Heart left ventricle (tissue), 16 donors: ENCODE measurements at places on chromosomes 11 and 22.
A peak's percentile ranks its signal among the peaks of the same experiment; 100 is the strongest.

GRCh38 chr22:36160499-36160942 lies at the start of gene APOL3:
Gene APOL3 (minus strand): TSS chr22:36160755. CDS start chr22:36149055, 11,700 bp downstream.
- DNase-seq: peak; percentile 88

DNA sequence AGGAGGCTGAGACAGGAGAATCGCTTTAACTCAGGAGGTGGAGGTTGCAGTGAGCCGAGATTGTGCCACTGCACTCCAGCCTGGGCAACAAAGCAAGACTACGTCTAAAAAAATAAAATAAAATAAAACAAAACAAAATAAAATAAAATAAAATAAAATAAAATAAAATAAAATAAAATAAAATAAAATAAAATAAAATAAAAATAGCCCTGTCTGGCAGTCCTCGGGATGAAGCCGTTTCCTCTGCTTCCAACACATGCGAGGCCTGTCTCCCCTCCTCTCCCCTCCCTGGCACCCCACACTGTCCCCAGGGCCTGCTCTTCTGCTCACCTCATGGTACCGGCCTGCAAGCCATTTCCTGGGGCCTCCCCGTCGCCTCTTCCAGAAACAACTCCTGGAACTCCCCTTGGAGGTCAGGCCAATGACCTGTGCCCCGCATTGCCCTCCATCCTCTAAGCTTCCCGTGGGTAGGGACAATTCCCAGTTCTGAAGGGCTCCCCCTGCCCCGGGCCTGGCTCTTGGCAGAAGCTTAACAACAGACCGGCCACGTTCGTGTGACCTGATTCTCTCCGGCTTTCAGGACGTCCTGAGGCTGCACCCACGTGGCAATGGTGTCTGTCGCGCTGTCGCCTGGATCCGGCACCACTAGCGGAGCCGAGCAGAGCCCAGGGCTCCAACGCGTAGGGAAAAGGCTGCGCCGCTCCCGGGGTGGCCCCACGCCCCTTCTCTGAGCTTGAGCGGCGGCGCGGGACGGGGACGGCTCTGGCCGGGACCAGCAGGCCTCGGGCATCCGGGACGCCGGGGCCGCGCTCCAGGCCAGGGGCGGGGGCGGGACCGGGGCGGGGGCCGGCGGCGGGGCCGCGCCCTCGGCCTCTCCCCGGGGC lies 456 bp upstream of the PARVB start:
- DNase-seq: peak; percentile 71

GRCh38 chr11:21825127-21825526 lies 367.8 kb upstream of the ANO5 start:
- DNase-seq: no peak

- peak; percentile 79 for DNase-seq
Measured at GRCh38 chr11:102451681-102452460, 694 bp downstream of the TMEM123 start.

DNA sequence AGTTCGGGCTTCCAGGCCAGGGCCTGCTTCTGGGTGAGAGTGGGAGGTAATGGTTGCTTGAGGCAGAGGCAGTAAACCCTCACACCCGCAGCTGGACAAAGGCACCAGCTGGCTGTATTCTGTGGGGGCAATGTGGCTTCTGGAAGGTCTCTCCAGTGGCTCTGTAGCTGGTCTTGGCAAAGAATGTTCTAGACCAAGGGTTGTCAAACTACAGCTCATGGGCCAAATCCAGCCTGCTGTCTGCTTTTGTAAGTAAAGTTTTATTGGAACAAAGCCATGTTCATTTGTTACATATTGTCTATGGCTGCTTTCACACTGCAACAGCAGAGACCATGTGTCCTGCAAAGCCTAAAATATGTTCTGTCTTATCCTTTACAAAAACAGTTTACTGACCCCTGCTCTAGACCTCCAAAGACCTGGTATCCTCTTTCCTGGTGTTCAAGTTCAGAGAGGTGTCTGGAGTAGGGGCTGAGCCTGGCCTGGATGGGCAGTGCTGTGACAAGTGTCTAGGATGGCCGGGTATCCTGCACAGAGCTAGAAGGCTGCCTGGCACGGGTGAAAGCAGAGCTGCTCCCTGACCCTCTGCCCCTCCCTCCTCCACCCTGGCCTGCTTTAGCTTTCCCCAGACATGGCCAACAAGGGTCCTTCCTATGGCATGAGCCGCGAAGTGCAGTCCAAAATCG lies 3.4 kb downstream of the TAGLN start:
- no peak for DNase-seq

DNA sequence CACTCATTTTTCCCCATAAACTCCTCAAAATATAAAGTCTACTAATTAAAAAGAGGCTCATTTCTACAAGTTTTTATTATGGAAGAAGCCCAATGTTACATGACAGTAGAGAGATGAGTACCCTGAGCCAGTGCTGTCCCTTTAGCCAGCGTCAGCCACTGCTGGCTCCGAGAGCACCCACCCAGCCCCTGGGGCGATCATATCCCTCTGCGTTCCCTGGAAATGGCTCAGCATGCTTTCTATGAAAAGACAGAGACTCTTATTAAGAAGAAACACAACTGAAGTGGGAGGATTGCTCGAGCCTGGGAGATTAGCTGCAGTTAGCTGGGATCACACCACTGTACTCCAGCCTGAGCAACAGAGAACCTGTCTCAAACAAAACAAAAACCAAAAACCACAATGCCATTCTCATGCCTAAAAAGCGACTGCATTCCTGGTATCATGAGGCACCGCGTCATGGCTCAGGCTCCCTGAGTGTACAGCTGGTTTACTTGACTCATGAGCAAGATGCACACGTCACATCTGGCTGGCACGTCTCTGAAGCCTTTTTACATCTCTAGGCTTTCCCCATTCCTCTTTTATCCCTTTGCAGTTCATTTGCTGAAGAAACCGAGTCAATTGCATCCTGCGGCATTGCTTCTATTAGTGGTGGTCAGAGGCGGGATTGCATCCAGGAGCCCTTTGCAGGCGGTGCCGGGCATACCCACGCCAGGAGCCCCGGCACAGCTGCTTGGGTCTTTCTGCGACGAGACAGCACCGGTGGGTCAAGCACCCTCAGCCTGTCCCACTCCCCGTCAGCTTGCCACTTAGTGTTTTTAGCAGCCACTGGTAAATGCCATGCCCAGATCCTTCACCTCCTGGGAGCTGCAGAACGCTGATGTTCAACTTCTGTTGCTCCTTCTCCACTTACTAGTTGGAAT lies 119.9 kb downstream of the CTTN start:
- no peak for DNase-seq

- no peak for DNase-seq
Measured at GRCh38 chr11:12089473-12089872, 20.9 kb upstream of the MICAL2 start.

GRCh38 chr22:24112188-24112587 lies 69.1 kb upstream of the SUSD2 start:
- no peak for DNase-seq

GRCh38 chr11:110757066-110757465 lies 44.8 kb upstream of the ARHGAP20 start:
- DNase-seq: no peak
